ENCODE measurements at places on chromosomes 2 and 18.

- DNase-seq = no peak
Observed at GRCh38 chr2:140589273-140589672, 1541.5 kb downstream of the LRP1B start.

DNA sequence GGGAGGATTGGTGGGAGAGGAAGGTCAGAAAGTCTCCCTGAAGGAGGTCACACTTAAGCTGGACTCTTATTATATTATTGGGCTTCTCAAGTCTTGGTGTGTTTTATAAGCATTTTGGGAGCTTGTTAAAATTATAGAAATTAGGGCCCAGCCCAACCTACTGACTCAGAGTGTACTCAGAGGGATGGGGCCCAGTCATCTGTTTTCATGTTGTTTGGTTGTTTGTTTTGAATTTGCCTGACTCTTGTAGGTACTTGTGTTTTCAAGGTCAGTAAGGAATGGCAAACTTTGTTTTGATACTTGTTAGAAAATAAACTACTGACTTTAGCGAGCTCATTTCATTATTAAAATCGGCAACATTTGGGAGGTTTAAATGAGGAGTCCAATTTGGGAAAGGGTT is 152.0 kb downstream of the INSIG2 start:
- DNase-seq = no peak

GRCh38 chr18:13372531-13372951 is 154.0 kb downstream of the LDLRAD4 start:
- no peak for DNase-seq

- DNase-seq = no peak
Observed at GRCh38 chr2:40127890-40128557, 323.9 kb downstream of the SLC8A1 start.

- no peak for DNase-seq
Observed at GRCh38 chr2:69965756-69966445, 4.5 kb upstream of the ASPRV1 start.

DNA sequence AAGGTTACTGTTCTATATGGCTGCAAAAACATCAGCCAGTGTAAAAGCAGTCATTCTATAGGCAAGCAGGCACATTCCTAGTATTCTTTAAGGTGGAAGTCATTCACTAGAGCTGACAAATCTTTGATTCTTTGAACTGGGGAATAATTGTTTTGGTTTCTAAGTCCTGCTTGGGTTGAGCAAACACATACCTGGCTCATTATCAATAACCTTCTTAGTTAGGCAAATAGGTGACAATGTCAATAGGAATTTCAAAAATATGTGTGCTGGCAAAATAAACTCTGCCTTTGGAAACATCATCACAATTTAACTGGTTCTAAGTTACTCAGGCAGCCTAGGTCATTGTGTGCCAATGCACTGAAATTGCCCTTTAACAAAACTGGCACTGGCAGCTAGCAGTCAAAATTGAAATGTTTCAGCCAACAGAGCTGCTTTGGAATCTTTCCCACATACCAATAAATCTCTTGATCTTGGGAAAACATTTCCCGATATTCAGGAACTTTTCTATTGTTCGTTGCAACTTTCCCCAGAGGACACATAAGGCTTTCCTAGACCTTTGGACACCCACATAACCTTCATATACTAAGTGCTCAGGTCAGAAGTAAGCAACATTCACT is 402.0 kb upstream of the MMADHC start:
- no peak for DNase-seq

- DNase-seq = no peak
Observed at GRCh38 chr2:207539470-207539869, 9.7 kb downstream of the CREB1 start.

DNA sequence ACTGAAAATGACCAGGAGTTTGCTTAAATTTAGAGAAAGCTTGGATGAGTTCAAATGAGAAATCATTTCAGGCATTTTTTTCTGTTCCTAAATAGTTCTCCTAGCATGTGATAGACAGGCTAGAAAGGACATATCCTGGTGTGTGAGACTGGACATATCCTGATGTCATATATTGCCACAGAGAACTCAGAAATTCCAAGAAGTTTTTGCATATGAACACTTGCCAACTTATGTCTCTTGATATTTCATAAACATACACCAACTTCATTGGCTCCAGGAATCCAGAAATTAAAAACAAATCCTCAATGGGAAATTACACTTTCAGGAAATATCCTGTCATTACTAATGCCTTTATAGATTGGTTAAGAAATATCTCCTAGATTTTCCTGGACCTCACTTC is 2.9 kb upstream of the SERPINB4 start:
- DNase-seq = no peak

DNA sequence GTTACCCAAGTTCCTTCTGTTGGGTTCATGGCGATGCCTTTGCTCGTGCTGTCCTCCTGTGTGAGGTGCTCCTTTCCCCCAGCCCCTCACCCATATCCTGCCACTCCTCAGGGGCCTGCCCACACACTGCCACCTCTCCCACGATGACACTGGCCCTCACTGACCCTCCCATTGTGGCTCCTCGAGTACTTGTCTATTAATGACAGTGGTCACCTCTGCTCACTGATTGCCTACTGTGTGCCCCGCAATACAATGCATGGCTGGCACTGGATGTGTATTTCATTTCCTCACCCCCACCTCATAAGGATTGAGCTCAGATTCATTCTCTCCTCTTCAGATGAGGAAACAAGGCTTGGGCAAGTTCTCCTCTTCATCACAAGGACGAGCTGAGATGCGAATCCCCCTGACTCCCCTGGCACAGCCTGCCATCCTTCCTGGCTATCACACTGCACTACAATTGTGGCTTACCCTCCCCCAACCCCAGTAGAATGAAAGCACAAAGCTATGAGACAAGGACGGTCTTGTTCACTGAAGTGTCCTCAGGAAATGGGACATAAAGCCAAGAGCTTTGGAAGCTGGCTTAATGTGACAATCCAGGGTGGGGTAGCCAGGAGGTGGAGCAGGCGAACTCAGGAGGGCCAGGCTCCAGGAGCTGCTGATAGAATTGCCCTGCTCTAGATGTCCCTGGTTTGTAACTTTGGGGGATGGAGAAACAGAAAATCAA is 93.9 kb upstream of the RAB12 start:
- no peak for DNase-seq

- no peak for DNase-seq
Observed at GRCh38 chr18:11981543-11982366, 448 bp downstream of the IMPA2 start.

DNA sequence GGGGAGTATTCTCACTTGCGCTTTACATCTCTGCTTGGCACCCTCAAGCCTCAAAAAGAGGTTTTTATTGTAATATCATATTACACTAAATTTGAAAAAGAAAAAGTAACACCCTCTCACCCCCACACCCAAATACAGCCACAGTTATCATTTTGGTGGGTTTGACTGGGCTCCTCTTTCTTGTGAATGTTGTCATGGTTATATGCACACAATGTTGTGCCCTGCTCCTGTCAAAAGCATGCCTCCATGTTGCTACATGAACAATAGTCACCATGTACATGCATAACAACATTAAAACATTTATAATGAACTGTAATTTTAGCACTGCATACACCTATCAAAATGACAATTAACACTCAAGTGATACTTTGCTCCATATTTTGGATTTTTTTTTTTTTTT is 100.2 kb downstream of the BCL2L11 start:
- no peak for DNase-seq

- no peak for DNase-seq
Observed at GRCh38 chr2:96602330-96602823, 35.7 kb downstream of the KANSL3 start.

- DNase-seq = no peak
Observed at GRCh38 chr2:229257985-229258384, 13.1 kb downstream of the PID1 start.

DNA sequence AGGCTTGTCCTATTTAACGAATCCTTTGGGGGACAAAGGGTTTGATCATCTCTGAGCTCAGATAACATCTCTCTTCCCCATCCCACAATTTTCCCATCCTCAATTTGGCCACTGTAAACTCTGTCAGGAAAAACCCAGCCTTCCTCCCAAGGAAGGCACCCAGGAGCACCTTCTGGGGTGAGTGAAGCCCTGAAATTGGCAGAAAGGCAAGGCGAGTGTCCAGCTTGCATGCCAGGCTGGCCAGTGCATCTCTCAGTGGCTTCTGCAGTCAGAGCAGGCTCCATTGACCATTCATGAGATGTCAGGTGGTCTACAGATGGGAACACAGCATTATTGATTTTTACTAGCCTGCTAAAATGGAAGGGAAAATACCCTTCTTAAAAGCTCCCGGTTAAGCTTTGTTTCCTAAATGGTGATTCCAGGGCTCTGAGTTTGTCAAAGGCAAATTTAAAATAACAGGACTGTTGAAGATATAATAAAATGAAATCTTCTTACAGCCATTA is 83.2 kb upstream of the BOD1L2 start:
- no peak for DNase-seq

- DNase-seq = no peak
Observed at GRCh38 chr18:30446605-30447004, 595.9 kb downstream of the DSC3 start.

- DNase-seq = no peak
Observed at GRCh38 chr2:6780765-6781274, 84.9 kb downstream of the CMPK2 start.

GRCh38 chr2:231378026-231378722 is 17.3 kb upstream of the B3GNT7 start:
- no peak for DNase-seq

DNA sequence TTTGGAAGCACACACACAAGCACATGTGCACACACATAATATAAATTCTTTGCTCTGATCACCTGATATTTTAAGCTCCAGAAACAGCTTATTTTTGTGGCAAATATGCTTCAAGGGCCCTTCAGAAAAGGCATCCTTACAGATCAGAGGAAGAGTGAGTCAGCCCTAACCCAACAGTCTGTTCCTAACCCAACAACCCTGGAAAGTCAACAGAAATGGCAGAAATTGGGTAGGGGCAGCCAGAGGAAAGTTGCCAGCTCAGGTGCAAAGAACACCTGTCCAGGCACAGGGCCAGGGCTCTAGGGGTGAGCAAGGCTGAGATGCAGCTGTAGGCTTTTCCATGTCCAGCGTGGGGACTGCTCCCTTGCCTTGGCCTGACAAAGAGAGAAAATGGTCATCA is 6.4 kb upstream of the NCKAP5 start:
- no peak for DNase-seq

GRCh38 chr2:40178971-40179370 is 272.9 kb downstream of the SLC8A1 start:
- DNase-seq = no peak

DNA sequence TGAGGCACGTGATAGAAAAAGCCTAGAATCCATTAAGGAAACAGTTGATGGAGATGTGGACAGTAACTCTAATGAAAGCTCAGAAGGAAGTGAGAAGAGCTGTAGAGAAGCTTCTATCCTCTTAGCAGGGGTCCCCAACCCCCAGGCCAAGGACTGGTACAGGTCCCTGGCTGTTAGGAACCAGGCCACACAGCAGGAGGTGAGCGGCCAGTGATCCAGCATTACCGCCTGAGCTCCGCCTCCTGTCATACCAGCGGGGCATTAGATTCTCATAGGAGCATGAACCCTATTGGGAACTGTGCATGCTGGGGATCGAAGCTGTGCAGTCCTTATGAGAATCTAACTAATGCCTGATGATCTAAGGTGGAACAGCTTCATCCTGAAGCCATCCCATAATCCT is 8.7 kb upstream of the IMP4 start:
- no peak for DNase-seq

GRCh38 chr2:152782171-152782570 is 63.8 kb downstream of the ARL6IP6 start:
- no peak for DNase-seq

DNA sequence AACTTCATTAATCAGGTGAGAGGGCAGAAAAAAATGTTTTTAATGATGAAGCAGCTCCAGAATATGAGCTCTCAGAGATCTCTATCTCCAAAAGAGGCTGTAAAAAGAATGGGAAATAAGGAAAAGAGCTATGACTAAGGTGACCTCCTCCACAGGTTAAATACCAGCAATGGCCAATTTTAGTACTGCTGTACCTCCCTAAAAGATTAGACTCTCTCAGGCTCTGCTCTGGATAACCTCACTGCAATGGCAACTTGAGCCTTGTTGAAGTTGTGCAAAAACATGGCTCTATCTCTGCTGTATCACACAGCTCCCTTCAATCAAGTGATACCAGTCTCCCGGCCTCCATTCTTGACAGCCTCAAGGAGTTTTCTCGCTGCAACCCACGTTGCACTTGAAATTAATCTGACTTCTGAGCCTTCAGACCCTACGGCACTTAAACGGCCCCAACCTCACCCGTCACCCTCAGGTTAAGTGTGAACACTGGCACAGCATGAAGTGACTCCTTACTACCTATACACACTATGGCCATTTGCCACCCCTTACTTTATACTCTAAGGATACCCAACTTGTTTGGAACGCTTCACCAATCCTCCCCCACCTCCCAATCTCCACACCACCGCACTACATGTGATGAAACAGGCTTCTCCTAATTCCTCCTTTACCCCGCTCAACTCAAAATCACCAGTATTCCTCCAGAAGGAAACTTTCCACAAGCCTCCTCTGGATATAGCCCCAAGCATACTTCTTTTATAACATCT is 36.3 kb downstream of the SMAD2 start:
- DNase-seq = no peak

DNA sequence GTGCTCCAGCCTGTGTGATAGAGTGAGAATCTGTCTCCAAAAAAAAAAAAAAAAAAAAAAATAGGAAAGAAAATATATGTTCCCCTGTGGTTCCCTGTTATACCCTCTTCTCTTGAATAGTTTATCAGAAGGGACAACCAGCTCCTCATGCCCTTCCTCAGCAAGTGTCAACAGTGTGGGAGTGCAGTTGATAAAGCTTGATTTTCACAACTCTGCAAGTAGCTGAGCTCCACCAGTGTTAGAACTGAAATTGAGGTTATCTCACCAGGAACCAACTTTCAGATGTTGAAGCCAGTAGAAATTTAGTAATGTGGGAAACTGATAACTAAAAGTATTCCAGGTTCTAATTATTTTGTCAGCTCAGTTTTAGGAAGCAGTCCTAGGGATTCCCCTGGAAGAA is 25.1 kb downstream of the NEDD4L start:
- no peak for DNase-seq

- no peak for DNase-seq
Observed at GRCh38 chr2:221802089-221802488, 230.0 kb upstream of the EPHA4 start.

GRCh38 chr2:139059617-139060016 is 279.4 kb upstream of the NXPH2 start:
- no peak for DNase-seq

- no peak for DNase-seq
Observed at GRCh38 chr2:95670686-95671085, 78.9 kb downstream of the TRIM43 start.

DNA sequence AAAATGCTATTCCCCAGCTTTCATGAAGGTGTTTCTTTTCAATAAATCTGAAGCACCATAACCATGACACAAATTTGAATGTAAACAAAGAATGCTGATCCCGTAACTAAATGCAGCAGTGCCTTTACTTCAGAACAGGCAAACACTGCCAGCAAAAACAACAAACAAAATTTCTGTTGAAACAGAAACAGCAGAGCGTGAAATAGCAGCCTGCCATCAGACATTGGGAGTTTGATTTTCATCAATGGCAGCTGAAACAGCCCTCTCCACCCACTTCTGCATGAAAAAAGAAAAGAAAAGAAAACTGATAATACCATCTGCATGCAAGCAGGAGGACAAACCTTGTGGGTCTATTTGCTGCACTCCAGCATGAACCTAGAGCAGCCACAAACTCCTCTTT is 128.3 kb downstream of the CDH2 start:
- no peak for DNase-seq

- DNase-seq = no peak
Observed at GRCh38 chr2:117432746-117433145, 381.7 kb upstream of the DDX18 start.

GRCh38 chr2:31831585-31831984 is 179.2 kb downstream of the MEMO1 start:
- no peak for DNase-seq

- no peak for DNase-seq
Observed at GRCh38 chr2:97958184-97958583, 37.6 kb downstream of the TMEM131 start.

Data from thoracic aorta (tissue), 2 donors.